ENCODE measurements at places on chromosomes 4 and X. TPM values are rescaled to one million over a fixed set of nuclear protein-coding genes. Genes with fewer than 3 reads are reported as not detected.

XAGE2 gene
- not detected for total RNA-seq

CLGN gene
- 3.6 TPM for total RNA-seq

SSX4 gene
- total RNA-seq = 0.27 TPM

RBMXL3 gene
- not detected for total RNA-seq

GPR173 gene
- 3.3 TPM for total RNA-seq

- no peak for DNase-seq
These were observed 23.5 kb downstream of the NAT8L start for GRCh38 chr4:2082627-2083026.

DNA sequence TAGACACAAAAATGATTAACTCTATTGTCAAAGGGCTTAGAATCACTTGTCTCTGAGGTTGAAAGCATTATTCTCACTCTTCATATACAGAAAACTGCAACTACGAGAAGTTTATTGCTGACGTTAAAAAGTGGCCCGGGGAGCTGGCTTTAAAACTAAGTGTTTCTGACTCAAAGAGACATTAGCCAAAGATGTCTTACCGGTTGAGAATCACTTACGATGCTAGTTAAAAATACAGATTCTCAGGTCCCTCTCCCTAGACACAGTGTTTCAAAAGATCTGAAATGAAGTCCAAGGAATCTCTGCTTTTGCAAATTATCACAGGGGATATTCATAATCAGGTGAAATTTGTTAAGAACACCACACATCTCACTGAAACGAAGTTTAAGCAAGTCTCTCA, 1.2 kb downstream of the GNPDA2 start:
- peak; percentile 5 for DNase-seq

Data from HT1080 (cell line).